ENCODE measurements at places on chromosomes 6 and 20.

- DNase-seq: peak; percentile 51
Measured at GRCh38 chr6:43773050-43773979, 3.3 kb downstream of the VEGFA start.

DNA sequence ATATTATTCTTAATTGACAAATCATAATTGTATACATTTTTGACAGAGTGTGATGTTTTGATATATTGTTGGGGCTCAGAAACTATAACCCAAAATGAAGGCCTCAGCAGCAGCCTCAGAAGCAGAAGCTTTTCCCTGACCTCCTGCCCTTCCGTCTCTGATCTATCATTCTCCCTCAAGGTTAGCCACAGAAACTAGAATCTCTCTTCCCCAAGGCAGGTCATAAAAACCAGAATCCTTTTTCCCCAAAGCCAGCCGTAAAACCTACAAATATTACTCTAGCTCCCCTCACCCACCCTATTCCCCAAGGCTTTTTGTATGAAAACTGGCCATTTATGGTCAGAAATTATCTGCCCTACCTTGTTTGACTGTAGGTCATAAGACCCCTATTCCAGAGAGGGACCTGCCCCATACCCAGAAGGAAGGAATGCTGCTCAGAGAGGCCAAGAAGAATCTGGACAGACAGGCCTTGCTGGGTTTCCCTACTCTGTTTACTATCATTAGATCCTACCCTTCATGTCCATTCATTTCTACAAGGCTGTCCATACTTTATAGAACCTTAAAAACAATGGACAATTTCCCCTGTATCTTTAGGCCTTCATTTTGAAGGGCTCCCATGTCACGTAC lies 14.5 kb downstream of the OR2B2 start:
- no peak for DNase-seq

- no peak for DNase-seq
Measured at GRCh38 chr6:166987930-166988329, 11.3 kb upstream of the CEP43 start.

GRCh38 chr6:54037277-54037779 lies 73.9 kb upstream of the MLIP start:
- DNase-seq: no peak

DNA sequence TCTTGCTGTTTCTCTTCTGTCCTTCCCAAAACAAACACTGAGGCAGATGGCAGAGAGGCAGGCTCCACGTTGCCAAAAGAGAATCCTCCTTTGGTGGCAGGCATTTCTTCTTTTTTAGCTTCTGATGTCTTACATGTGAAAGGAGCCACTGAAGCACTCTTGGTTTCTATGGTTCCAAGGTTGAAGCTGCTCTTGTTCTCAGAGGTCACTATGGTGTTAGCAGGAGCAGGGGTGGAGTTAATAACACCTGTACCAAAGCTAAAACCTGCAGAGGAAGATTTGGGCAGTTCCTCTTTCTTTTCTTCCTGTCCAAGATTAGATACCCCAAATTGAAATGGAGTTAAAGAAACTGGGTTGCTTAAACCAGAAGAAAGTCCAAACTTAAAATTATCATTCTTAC lies 28.8 kb downstream of the FAM8A1 start:
- DNase-seq: no peak

DNA sequence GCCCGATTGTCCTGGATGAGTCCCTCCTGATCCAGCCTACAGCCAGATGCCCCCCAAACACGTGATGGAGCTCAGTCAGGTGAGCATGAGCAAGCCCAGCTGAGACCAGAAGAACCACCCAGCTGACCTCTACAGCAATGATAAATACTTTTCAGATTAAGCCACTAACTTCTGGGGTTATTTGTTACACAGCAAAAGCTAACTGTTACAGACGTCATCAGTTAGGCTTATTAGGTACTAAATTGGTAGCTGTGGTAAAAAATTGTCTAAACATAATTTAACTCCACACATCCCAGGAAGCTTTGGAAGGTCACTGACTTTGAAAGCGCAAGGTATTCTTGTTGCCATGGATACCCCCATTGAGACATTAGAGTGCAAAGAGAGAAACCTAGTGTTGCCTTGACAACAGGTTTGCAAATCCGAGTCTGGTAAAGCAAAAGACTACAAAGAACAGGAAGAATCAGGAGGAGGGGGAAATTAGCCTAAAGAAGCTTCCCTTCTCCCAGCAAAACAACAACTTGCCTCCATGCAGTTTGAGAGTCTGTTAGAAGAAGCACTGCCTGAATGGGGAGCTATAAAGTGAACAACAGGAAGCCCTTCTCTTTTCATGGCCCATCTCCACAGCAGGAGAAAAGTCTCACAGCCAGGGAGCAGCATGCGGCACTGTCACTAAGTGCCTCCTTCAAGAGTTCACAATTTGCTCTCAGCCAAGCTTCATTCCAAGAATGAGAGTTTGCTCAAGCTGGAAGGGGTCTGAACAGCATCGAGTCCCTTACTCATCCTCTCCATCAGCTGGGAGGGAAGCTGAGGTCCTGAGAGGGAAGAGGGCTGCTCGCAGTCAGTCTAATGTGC lies 41.7 kb upstream of the ZNF831 start:
- DNase-seq: no peak

- peak; percentile 26 for DNase-seq
Measured at GRCh38 chr6:86888301-86888700, 49.0 kb upstream of the HTR1E start.

- DNase-seq: no peak
Measured at GRCh38 chr20:4568361-4568959, 153.2 kb upstream of the PRND start.

- DNase-seq: peak; percentile 54
Measured at GRCh38 chr20:51624157-51624731, 81.7 kb upstream of the NFATC2 start.

DNA sequence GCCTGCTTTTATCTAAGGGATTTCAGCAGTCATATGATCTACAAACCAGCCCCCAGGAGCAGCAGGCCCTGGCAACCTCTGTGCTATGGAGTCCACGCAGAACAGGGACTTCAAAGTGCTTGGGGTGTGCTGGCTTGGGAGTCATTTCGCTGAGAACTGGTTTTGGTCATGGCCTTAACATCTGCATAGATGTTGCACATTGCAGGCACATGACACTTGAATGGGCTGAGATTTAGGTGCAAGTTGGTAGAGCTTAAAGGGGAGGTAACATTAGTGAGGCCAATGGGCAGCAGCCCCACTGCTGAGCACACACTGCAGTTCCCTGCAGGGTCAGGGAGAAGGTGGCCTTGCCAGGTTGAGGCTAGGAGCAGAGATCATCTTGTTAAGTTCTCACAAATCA lies 43.6 kb downstream of the RREB1 start:
- DNase-seq: no peak

DNA sequence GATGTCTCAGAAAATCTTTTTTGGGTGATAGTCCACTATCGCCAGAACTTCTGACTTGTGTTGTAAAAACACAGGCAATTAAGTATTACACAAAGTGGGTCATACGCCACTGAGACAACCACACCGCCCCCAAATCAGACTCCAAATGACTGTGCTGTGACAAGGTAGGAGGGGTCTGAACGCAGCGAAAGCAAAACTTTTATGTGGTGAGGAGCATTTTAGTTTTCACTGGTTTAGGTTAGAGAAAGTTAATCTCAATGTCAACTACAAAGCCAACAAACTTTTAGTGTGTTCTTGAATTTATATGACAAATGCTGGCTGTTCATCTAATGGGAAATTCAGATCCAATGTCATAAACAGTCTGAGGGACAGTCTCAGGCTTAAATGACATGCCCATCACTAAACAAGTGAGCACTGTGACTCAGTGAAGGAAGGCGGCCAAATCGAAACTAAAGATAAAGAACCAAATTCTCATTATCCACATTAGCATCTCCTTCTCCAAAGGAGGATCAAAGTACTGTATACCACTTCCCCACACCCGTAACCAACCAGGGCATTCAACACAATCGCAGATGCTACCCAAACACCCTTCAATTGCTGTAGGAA lies 186.7 kb downstream of the GJA10 start:
- no peak for DNase-seq

- no peak for DNase-seq
Measured at GRCh38 chr6:70059039-70059719, 192.8 kb downstream of the COL19A1 start.

GRCh38 chr20:15200147-15200565 lies 862.7 kb upstream of the FLRT3 start:
- no peak for DNase-seq

GRCh38 chr20:4006640-4007039 lies 8.7 kb downstream of the RNF24 start:
- peak; percentile 11 for DNase-seq

DNA sequence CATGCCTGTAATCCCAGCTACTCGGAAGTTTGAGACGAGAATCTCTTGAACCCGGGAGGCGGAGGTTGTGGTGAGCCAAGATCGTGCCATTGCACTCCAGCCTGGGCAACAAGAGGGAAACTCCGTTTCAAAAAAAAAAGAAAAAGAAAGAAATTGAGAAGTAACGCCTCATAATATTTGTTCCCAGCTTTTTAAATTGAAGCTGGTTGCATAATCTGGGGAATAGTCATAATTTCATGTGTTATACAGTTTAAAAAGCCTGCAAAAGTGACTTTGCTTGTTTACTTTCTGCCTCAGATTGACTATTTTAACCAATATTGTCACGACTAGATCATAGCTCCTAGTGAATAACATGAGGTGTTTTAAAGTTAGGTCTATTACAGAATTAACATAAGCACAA lies 7.2 kb downstream of the FAM217B start:
- DNase-seq: no peak

DNA sequence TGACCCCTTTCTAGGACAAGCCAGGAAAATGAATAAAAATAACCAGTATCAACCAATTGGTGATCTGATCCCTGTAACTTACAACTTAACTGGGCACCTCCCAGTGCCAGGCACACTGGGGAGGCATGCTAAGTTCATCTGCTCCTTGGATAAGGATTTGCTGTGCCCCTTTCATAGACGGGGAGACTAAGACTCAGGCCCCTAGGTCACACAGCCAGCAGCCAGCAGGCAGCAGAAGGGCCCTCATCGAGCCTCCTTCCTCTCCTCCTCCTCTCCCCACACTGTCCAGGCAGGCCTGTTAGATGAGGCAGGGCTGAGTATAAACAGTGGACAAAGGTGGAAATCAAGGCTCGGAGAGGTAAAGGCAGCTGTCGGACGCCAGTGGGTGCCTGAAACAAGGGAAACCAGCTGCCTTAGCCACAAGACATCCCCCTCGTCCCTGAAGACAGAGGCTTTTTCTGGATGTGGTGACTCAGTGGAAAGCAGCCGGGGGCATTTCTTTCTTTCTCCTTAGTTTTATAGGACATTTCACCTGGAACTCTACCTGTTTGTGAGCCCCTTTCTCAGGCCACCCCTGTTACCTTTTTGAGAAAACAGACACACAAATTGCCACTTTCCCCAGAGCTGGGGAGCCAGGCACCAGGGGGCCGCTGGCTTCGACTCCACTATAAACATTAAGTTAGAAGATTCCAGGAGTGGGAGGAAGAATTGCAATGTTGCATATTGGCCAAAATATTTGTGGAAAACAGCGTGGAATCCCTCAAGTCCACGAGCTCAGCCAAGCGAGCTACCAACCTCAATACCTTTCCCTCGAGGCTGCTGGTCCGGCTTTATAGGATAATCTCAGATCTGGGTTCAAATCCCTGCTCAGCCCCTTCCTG lies 166.0 kb downstream of the PREX1 start:
- DNase-seq: no peak

DNA sequence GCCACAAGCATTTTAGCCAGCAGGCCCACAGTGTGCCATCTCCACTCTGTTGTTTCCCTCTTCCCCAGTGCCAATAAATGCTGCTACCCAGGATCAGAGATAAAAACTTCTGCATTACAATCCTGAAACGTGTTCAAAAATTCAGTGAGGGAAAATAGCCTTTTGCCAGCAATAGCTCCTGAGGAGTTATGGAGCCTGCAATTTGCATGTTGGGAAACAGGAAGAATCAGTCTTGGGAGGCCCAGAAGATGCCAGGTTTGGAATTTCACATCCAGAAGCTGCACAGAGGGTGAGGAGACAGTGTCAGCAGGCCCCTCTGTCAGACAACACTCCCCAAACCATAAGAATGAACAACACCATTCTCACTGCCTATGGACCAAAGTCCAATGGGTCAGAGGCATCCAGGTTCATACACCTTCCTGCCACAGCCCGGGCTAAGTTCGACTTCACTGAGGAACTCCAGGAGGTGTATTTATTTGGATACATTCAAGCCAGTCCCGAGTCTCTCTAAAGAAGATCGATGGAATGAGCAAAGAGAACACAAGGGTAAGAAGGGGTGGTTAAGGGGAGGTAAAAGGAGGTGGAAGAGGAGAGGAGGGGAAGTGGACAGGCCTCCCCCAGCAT lies 20.8 kb downstream of the RRBP1 start:
- no peak for DNase-seq

GRCh38 chr6:127177030-127177922 lies 58.8 kb downstream of the RSPO3 start:
- DNase-seq: no peak
